Activated naive CD4-positive, alpha-beta T cell treated with anti-CD3 and anti-CD28 coated beads for 36 hours (primary cell): ENCODE measurements at places on chromosomes 1 and 21. TPM values are rescaled to one million over a fixed set of nuclear protein-coding genes. Genes with fewer than 3 reads are reported as not detected.

Gene GSTM5
- not detected for total RNA-seq

Gene ORC1
- total RNA-seq, result 49.3 TPM

DNA sequence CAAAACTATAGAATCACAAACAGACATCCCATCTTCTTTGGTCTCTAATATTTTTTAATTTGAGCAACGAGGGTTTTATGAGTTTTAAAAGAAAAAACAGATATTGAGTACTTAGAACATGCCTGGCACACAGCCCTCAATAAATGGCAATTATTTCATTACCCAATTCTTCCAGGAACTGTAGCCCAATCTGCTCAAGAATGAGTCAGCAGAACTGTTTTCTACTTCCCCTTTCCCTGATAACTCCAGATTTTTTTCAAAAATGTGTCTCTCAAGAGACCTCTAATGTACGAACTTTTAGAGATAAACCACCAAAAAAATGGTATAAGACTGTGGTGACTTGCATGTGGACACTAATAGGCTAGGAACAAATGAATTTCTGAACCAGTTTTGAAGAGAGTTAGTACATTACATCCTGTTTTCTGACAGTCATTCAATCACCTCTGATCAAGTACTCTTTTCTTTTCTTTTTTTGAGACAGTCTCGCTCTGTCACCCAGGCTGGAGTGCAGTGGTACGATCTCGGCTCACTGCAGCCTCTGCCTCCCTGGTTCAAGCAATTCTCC lies 11.5 kb downstream of the ABL2 start:
- H3K27me3 ChIP-seq, result no peaks in the 10 kb centered on the region
- peaks cover 20% of the 10 kb centered on the region for H3K4me1 ChIP-seq
- DNase-seq, result no peak
- peaks cover 6% of the 10 kb centered on the region for H3K36me3 ChIP-seq
- H3K4me3 ChIP-seq, result no peak overlapping the region

DNA sequence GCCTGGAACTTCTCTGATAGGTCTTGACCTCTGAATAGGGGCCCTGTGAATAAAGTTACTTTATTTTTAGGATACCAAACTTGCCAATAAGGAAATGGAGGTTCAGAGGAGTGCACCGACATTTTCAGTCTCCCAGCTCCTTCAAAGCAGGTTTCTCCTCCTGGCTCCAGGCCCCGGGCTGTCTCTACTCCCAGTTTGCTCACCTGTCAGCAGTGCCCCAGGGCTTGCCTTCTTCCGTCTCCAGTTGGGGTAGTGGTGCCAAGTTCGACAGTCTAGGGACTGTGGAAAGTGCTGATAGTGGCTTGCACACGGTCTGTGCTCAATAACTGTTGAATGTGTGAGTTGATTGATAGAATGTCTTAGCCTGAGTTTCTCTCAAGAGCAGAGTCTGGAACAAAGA lies 149.2 kb downstream of the ACTL8 start:
- no peaks in the 10 kb centered on the region for H3K4me1 ChIP-seq
- no peak overlapping the region for H3K27ac ChIP-seq
- no peaks in the 10 kb centered on the region for H3K36me3 ChIP-seq
- no peak overlapping the region for H3K4me3 ChIP-seq
- no peak for DNase-seq

DNA sequence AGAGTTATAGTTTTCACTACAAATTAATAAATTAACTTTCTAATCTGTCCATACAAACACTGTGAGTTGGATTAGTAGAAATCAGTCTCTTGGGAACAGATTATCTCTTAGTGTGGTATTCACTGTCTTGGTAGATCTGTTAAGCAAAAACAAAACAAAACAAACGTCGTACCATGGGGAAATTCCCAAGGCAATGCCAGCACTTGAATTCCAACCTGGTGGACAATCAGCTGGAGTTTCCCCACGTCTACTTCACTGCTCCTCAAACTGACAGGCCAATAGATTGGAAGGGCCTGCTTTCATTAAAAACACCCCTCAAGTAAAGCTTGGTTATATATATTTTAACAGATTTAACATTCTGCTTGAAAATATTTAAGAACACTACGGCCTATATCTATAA lies 31.9 kb downstream of the GDAP2 start:
- H3K27me3 ChIP-seq, result no peaks in the 10 kb centered on the region
- H3K36me3 ChIP-seq, result peaks cover 15% of the 10 kb centered on the region
- no peak overlapping the region for H3K27ac ChIP-seq
- DNase-seq, result no peak

- no peak overlapping the region for H3K27ac ChIP-seq
- no peak overlapping the region for H3K4me3 ChIP-seq
Observed at GRCh38 chr1:230986976-230987375, 8.1 kb downstream of the ARV1 start.

DNA sequence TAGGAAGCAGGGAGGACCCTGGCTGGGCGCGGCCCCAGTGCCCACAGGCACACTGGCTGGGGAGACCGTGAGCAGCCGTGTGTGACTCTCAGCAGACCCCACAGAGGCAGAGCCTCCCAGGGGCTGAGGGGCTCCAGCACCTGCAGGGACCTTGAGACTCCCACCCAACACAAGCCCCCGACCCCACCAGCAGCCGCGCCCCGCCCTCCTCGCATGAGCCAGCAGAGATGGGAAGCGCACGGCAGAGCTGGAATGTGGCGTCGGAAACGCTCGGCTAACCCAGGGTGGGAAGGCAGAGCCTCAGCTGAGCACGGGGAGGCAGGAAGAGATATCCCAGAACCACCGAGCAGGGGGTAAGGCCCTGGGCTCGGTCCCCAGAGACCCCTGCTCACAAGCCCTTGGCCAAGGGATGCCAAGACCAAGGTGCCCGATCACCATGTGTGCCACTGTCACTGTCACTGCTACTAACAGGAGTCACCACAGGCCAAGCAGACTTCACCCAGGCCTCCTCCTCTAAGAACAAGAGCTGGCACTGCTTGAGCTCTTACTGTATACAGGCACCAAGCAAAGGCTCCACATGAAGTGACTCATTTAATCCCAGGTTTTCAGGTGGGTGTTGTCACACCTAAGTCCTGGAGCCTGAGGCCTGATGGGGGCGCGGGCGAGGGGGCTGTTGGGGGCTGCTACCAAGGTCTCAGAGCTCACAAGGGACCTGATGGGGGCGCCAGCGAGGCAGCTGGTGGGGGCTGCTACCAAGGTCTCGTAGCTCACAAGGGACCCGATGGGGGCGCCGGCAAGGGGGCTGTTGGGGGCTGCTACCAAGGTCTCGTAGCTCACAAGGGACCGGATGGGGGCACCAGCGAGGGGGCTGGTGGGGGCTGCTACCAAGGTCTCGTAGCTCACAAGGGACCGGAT lies 20.1 kb downstream of the MEGF6 start:
- no peak for DNase-seq
- no peaks in the 10 kb centered on the region for H3K27me3 ChIP-seq
- no peak overlapping the region for H3K27ac ChIP-seq
- H3K4me3 ChIP-seq, result no peak overlapping the region
- H3K36me3 ChIP-seq, result no peaks in the 10 kb centered on the region

DNA sequence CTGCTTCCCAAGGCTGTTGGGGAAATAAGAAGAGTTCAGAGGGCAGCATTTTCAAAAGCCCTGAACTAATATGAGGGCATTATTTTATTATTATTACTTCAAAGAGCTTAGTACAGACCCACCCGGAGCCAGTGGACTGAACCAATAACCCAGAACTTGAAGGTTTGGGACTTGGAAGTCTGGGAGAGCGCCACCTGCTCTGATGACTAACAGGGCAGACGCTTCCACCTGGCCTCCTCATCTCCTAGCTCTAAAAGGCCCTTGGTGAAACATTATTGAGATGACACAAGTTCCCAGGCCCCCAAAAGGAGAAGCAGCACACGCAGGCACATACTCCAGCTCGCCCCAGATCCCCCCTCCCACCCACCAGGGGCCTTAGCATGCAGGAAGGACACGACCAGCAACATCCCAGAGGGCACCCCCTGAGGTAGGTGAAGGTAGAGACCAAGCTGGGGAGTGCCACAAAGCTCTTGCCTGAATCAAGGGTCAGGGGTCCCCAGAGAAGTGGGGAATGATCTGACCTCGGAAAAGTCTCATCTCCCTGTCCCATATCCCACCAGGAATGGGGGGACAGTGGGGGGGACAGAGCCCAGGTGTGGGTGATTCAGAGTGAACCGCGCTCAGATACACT lies 1.3 kb downstream of the DLGAP3 start:
- peak overlapping the region; percentile 60 for H3K4me3 ChIP-seq
- H3K27ac ChIP-seq, result no peak overlapping the region
- peaks cover 63% of the 10 kb centered on the region for H3K27me3 ChIP-seq
- H3K36me3 ChIP-seq, result no peaks in the 10 kb centered on the region

- H3K4me3 ChIP-seq, result no peak overlapping the region
- peaks cover 36% of the 10 kb centered on the region for H3K27me3 ChIP-seq
- H3K36me3 ChIP-seq, result no peaks in the 10 kb centered on the region
- no peak for DNase-seq
- peaks cover 6% of the 10 kb centered on the region for H3K4me1 ChIP-seq
Observed at GRCh38 chr1:240094041-240094722, 2.5 kb downstream of the FMN2 start.

DNA sequence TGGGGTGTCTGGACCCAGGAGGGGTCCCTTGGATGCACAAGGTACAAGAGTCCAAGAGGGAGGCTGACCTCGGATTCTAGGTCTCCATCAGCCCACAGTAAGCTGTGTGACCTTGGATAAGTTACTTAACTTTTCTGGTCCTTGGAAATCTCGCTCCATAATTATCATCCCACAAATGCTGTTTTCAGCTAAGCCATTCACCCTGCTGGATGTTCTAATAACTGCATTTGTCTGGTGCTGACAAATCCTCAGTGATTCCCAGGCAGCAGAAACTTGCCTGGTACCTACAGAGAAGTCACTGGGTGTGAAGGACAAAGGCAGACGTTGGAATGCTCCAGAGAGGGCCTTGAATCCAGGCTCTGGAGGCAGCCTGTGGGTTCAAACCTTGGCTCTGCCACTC lies 89.7 kb downstream of the IGSF21 start:
- no peaks in the 10 kb centered on the region for H3K36me3 ChIP-seq
- peaks cover 29% of the 10 kb centered on the region for H3K27me3 ChIP-seq
- H3K27ac ChIP-seq, result no peak overlapping the region
- no peak overlapping the region for H3K4me3 ChIP-seq
- no peak for DNase-seq
- no peaks in the 10 kb centered on the region for H3K4me1 ChIP-seq

- peak overlapping the region; percentile 41 for H3K4me3 ChIP-seq
- no peaks in the 10 kb centered on the region for H3K27me3 ChIP-seq
- H3K27ac ChIP-seq, result peak overlapping the region; percentile 75
- peaks cover 14% of the 10 kb centered on the region for H3K36me3 ChIP-seq
- DNase-seq, result no peak
Observed at GRCh38 chr1:119987686-119988085, 81.8 kb downstream of the NOTCH2 start.

DNA sequence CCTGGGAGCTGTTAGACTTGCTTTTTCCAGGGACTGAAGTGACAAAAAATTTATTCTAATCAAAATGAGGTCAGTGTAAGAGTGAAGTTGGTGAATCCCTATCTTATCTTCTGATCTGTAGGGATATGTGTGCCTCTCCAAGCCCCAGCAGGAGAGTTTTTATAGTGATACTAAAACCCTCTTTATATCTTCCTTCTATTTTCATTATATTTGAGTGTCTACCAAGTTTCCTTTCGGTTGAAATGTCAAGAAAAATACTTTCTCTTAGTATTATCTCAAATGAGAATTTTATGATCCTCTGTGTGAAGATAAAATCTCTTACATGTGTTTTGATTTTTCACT lies 18.9 kb downstream of the C1orf21 start:
- no peak for DNase-seq
- no peak overlapping the region for H3K27ac ChIP-seq
- no peaks in the 10 kb centered on the region for H3K4me1 ChIP-seq
- H3K27me3 ChIP-seq, result peaks cover 3% of the 10 kb centered on the region

DNA sequence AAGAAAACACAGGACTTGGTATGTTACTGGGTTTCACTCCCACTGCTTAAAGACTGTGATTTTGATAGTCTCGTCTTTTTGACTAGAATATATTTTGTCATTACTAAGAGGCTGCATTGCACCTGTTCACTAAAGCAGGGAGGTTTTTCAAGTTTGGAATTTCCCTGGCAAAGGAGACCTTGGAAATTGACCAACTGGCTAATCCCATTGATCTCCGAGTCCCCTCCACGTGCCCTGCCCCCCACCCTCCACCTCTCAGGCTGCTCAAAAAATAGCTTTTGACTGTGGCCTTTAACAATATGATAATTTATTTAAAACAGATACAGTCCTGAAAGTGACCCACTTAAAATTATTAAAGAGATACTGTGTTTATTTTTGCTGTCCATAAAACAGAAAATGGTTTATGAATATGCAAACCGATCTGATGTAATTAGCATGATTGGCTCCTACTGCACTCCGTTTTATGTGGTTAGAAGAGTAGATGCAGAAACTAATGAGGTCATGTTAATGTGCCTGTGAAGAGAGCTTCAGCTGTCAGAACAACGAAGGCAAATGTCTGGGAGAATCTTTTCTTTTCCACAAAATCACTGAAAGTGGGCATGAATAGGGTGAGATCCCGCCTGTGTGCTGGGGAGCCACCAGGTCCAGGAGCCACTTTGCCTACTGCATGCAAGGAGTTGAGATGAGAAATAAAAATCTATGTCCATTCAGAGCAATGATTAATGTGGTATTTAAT lies 361.5 kb downstream of the RRAGC start:
- DNase-seq, result no peak
- H3K4me1 ChIP-seq, result peaks cover 5% of the 10 kb centered on the region
- no peak overlapping the region for H3K4me3 ChIP-seq
- H3K27ac ChIP-seq, result no peak overlapping the region

DNA sequence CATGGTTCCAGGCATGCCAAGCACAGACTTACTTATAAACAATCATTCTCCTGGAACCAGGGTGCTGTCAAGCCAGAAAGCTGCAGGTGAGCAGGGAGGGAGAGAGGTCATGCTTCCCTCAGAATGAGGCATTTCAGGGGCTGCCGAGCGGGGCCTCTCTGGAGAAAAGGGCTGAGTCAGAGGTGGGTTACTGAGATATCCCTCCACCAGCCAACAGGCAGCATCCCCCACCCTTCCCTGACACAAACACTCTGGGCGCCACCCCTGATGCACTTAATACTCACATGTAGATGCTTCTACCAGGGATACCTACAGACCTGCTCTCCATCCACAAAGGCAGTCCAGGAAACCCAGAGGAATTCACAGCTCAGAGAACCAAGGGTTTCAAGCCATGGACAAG lies 13.1 kb downstream of the STK40 start:
- H3K4me1 ChIP-seq, result peaks cover 65% of the 10 kb centered on the region
- no peaks in the 10 kb centered on the region for H3K27me3 ChIP-seq
- peaks cover 4% of the 10 kb centered on the region for H3K36me3 ChIP-seq
- no peak for DNase-seq
- peak overlapping the region; percentile 93 for H3K27ac ChIP-seq

- peaks cover 2% of the 10 kb centered on the region for H3K27me3 ChIP-seq
- no peaks in the 10 kb centered on the region for H3K36me3 ChIP-seq
- H3K4me3 ChIP-seq, result no peak overlapping the region
- DNase-seq, result no peak
Observed at GRCh38 chr1:3922851-3923250, 22.8 kb upstream of the C1orf174 start.

GRCh38 chr1:225962440-225962975 lies 21.5 kb upstream of the LEFTY2 start:
- no peak overlapping the region for H3K27ac ChIP-seq
- no peak overlapping the region for H3K4me3 ChIP-seq
- H3K36me3 ChIP-seq, result no peaks in the 10 kb centered on the region
- peak; percentile 76 for DNase-seq
